ENCODE measurements at places on chromosomes 7 and 10.

DNA sequence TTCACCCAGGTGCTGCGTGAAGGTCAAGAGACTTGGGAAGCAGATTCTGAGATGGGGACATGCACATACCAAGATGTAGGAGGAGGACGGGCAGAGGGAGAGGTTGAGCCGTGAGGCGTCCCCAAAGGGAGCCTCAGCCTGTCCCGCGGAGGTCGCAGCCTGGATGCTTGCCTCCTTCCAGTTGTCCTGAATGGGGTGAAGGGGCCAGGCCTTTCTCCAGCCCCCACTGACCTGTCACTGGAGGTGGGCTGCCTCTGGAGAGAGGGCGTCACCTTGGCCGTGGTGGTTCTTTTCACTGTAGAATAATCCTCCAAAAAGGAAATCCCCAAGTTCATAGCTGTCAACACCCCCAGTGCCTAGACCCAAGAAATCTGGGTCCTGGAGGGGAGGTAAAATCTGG, 283.0 kb upstream of the VSTM2A start:
- DNase-seq, result no peak

DNA sequence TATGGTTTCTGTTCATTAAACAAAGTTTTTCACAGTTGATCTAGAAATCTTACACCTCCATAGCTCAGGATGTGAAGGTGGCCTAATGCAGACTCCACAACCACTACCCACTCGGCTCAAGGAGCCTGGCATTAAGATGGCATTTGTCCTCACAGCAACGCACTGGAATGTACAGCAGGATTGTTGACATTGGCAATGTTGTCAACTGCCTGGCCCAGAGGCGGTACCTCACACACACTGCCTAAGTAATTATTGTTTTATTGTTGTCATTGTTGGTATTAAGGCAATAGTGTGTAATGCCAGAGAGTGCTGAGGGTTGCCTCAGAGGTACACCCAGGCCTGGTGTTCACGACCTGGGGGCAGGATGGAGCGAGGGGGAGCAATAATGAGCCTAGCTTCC, 38.3 kb downstream of the LRRC18 start:
- DNase-seq, result no peak

DNA sequence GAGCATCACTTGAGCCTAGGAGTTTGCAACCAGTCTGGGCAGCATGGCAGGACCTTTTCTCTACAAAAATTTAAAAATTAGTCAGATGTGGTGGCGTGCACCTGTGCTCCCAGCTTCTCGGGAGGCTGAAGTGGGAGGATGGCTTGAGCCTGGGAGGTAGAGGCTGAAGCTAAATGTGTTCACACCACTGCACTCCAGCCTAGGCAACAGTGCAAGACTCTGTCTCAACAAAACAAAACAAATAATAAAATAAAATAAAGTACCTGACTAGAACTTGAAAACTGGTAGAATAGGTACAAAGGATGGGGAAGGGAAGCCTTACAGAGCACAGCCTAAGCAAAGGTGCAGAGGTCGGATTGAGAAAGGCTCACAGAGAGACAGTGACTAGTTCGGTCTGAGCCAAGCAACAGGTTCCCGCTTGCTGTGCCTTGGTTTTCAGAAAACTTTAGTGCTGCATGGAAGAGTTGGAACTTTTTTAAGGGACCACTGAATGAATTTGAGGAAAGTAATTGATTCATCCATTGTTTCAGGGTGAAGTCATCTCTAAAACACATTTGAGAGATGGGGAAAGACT, 100.1 kb upstream of the STK17A start:
- DNase-seq, result no peak

DNA sequence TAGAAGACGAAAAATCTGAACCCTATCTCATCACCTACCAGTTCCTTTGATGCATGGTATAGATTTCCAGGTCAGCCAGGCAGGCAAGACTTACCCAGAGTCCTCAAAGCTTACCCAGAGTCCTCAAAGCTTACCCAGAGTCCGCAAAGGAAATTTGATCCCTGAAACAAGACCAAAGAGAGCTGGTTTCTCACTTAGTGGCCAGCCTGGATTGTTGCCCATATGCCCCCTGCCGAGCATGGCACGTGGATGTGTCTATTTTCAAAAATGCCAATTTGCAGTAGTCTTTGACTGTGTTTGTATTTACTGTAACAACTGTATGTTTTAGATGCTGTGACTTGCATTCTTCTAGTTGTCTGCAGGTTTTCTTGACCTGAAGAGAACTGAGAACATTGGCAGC, 120.2 kb upstream of the STARD3NL start:
- no peak for DNase-seq

DNA sequence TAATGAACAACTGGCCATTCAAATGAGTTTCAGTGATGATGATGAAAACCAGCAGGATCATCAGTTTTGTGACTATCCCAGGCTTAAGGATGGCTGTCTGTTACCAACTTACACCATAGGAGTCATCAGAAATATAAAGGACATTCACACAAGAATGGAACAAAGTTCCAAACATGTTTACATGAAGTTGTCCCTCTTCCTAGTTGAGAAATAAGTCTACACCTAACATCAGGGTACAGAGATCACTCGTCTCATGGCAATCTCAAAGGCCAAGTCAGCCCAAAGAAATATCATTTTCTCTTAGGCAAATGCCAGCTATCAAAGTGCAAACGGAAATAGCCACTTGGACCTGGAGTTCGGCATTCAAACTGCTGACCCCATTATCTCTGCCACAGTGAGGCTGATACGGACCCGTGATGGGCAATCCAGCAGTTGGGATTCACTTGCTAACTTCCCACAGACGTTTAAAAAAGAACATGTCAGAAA, 53.0 kb downstream of the CREB3L2 start:
- no peak for DNase-seq

DNA sequence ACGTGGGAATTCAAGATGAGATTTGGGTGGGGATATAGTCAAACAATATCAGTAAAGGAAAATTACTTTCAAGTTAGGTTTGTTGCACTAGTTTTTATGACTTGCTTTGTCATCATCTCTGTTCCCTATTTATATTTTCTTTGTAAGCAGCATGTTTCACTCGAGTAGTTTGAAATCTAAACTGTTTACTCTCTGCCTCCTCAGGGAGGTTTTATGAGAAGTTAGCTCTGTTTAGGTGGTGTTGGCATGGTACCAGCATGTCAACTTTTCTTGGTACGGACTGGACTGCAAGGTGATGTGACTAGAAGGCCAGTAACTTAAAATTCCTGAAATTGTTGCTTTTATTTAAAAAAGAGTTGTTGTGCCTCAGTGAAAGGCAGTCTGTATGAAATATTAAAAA, 59.2 kb upstream of the MTPN start:
- no peak for DNase-seq

DNA sequence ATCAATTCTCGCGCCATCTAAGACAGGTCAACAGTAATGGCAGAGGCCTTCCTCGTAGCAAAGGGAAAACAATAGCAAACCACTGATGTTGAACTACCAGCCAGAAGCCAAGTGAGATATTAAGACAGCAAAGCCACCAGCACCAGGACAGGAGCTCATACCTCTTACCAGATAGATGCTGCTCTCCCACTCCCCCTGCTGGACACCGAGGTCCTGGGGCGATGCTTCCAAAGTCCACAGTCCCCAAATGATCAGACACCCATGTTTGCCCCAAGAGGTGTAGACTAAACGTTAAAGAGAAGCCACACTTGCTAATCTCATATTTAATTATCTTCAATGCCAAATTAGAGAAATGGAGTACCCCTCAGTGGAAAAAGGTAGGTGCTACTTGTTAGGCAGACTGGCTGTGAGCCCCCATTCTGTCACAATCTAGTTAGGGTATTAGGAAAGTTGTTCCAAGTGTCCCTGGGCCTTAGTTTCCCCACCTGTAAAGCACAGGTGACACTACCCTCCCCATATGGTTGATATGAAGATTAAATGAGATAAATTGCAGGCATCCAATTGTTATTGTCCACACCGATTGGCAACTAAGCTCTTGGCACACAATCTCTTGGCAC, 39.9 kb downstream of the TOMM7 start:
- DNase-seq, result peak; percentile 45

DNA sequence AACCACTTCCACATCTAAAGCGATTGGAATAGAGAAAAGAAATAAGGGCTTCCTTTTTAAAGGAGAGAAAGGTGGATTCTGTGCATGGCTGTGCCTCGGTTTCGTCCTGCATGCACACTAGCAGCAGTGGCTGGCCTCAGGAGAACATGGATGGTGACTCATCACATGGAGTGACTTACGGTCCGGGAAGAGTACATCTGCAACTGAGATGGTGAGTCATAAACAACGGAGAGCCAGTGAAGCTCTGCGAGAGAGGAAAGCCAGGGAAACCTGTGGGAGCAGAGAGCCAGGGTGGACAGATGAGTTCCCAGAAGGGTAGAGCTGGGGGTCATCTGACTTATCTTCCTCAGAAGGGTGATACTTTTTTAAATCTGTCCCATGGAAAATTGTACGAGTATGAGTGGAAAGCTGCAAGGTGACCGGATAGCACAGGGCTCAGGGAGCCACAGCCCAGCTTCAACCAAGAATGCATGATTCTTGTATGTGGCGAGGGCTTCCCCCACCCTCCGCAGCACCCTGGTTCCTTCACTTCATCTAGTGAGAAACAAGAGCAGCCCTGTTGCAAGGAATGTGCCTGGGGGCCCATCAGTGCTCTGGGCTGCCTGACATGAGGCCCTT, 259.1 kb downstream of the KLF6 start:
- DNase-seq, result no peak

DNA sequence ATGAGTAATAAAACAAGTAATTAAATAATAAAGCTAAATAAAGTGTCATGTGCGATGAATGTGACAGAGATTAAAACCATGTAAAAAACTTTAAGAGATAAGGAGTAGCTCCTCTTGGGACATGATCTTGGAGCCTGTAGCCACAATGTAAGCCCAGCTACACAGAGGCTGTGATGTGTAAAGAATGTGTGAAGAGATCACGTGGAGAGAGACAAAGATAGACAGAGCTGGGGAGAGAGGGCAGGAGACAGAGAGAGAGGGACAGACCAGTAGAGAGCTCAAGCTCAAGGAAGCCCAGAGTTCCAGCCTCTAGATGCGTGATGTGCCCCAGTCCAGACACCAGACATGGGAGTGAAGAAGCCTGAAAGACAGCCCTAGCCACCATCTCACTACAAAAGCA, 644.1 kb downstream of the TNS3 start:
- no peak for DNase-seq

GRCh38 chr10:52807803-52808202, 35.2 kb upstream of the MBL2 start:
- DNase-seq, result no peak

DNA sequence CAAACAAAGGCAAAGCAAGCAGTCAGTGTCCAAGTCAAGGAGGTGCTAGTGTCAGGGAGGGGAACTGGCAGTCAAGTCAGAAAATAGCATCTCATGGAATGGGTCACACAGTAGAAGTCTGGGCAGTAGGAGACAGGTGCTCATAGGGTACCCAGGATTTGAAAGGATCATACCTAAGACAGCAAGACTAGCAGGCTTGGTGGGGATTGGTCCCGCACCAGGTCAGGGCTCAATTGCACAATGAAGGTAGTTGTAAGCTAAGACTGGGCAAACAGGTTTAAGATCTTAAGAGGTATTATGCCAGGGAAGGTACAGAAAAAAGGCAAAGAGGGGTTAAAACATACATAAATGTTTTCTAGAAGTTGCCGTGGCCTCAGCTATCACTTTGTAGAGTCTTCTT, 181.4 kb upstream of the ETV1 start:
- no peak for DNase-seq

DNA sequence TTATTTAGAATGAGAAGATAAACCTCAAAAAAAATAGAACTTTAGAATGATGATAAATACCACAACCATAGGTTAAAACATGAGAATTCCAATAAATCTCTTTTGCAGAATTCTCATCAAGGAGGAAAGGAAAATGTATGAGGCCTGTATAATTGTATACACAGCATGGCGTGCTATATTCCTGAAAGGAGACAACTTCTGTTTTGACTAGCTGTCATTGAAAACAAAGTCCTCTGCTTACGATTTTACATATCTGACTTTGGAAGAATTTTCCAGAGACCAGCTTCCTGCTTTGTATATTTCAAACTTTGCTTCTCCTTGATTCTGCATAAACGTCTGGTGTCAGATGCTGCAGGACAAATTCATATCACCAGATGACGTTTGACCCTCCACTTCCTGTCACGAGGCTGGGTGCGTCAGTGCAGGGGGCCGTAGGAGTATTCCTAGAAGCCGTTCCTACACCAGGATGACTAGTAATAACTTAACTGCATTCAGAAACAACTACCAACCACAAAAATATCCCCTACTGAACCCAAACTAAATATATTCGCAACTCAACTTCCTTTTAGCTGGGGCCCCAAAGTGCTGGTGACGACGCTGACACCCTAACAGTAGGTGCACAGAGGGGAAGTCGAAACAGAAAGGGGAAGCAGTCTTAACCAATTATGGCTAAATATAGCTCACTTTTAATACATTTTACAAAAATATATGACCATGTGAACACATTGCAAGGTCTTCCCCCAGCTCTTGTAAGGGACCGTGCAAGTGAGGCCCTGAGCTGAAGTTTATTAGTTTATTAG, 178.6 kb upstream of the INHBA start:
- peak; percentile 36 for DNase-seq

DNA sequence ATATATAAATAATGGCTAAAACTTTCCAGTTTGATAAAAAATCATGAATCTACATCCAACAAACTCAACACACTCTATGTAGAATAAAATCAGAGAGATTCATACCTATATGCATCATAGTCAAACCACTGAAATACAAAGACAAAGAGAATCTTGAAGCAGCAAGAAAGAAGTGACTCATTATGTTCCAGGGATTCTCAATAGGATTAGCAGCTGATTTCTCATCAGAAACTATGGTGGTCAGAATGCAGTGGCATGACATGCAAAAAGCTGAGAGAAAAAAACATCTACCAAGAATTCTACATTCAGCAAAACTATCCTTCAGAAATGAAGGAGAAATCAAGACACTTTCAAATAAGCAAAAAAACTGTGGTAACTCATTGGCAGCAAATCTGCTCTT, 187.4 kb downstream of the RNLS start:
- no peak for DNase-seq
